ENCODE measurements at places on chromosomes 3 and 15.
A peak's percentile ranks its signal among the peaks of the same experiment; 100 is the strongest.

DNA sequence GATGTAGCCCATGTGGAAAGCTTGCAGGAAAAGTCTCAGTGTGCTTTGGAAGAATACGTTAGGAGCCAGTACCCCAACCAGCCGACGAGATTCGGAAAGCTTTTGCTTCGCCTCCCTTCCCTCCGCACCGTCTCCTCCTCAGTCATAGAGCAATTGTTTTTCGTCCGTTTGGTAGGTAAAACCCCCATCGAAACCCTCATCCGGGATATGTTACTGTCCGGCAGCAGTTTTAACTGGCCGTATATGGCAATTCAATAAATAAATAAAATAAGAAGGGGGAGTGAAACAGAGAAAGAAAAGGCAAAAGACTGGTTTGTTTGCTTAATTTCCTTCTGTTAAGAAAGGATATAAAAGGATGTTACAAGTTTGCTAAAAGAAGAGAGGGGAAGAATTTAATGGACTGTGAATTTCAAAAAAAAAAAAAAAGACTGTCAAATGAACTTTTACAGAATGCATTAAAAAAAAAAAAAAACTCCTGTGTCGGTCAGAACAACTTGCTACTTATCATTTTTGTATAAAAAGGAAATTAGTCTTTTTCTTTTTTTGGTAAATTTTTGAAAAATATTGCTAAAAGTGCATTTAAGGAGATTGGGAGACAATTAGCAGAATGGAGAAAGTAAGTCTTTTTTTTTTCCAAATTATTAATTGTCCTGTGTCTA is 7.0 kb downstream of the NR2F2 start:
- DNase-seq, result no peak

DNA sequence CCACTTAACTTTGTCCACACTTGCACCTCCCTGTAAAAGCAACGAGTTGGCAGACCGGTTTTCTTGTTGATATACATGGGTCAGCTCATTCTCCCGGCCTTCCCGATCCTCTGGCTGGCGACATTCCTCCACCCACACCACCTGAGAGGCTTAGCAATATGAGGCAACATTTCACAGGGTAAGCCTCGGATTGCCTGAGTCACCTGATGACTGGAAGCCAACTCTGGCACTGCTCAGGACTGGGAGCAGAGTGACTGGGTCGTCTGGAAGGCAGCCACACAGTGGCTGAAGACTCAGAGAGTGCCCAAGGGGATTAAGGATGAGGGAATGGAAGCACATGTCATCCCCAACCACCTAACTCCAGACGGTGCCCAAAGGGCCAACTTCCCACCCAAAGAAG is 9.8 kb downstream of the HOMER2 start:
- DNase-seq, result peak; percentile 41

- DNase-seq, result peak; percentile 37
Observed at GRCh38 chr15:47803767-47804166, 86.5 kb downstream of the SEMA6D start.

DNA sequence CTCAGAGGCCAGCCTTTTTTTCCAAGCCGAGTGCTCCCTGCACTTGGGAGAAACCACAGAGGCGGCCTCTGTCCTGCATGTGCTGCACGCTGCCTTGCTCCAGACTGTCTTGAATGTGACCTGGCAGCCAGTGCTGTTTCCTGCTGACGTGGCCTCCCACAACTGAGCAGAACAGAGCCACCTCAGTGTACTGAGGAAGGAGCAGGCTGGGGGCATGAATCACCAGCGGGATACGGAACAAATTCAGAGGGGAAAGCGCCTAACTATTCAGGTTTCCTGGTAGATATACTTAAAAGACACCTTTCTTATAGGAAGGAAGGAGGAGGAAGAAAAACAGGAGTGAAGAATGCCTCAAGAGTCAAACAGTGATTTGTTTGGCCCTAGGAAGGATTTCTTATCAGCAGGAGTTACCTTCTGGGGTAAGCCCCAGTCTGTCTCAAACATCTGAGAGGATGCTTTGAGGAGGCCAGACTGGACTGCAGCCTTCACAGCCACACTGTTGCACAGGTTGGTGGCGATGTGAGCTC is 114.0 kb downstream of the FNDC3B start:
- peak; percentile 97 for DNase-seq

GRCh38 chr15:77130315-77130930 is 59.5 kb upstream of the TSPAN3 start:
- no peak for DNase-seq

DNA sequence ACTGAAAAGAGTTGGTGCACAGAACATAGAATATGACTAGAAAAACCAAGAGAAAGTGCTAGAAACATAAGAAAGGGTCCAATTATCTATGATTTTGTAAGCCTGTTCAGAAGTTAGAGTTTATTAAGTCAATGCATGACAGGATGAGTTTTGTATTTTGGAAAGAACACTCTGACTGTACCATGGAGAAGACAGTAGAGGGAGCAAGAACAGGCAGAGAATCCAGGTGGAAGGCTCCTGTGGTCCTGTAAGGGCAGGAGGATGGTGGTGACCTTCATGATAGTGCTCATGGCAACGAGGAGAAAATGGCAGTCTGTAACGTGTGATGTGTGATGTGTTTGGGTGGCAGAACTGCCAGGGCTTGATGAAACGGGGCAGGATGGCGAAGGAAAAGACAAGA is 249.1 kb downstream of the CTNNB1 start:
- DNase-seq, result no peak

- DNase-seq, result no peak
Observed at GRCh38 chr15:100787567-100788417, 91.8 kb upstream of the ALDH1A3 start.

DNA sequence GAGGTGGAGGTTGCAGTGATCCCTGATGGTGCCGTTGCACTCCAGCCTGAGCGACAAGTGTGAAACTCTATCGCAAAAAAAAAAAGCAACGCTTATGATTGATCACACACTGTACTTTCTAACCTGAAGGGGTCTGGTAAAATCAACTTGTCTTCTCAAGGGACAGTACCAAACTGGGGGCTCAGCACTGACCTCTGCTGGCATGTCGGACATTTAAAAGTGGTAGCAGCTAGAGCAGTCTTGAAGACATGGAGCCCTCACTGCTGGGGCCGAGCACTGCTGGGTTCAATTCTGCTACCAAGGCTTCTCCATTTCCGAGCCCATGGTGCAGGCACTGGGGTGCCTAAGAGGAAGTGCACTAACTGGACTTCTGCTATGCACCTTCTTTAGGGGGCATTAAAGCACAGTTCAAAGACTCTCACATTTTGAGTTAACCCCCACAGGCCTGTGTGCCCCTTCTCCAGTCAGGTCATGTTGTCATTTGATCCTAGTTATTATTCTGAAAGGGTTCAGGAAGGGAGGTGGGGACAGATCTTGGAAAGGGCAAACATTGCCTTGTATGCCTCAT is 26.4 kb upstream of the LAMP3 start:
- no peak for DNase-seq

DNA sequence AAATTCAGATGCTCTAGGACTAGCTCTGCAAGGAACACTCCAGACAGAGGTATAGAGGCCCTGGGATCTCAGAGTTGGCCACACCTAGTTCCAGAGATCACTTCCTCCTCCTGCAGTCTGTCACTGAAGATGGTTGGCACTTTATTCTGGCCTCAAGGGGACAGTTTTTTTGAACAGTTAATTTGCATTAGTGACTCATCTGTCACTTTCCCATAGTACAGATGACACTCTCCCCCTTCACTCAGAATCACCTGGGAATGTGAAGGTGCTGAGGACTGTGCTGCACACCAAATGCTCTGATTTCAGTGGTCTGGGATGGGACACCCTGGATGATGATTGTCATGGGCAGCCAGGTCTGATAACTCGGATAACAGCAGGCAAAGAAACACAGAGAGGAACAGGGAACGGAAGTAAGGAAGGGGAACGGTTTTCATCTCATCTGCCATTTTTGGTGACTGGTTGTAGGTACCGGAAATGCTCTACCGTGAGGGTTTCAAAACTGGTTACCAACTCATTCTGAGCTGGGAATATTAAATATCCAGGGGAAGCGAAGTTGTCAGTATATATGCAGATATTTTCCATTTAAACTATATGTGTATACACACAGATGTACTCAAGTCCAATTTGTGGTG is 232.5 kb upstream of the ST8SIA2 start:
- no peak for DNase-seq

DNA sequence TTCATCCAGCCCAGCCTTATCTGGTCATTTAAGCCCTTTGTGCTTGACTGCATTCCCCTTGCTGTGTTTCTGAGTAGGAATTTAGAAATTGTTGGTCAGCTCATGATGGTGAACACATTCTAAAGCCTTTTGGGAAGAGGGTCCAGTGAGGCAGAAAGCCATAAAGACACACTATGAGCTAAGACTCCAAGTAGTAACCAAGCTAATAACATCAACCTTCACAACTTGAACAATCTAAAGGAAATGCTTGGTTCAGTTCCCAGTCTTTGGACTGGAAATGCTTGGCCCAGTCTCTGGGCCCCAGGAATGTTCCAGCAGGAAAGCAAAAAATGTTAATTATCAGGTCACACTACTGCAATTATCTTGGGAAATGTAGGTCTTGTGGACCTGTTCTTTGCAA is 7.7 kb downstream of the PLSCR1 start:
- DNase-seq, result no peak

- DNase-seq, result no peak
Observed at GRCh38 chr15:42401544-42402454, 42.5 kb downstream of the CAPN3 start.

DNA sequence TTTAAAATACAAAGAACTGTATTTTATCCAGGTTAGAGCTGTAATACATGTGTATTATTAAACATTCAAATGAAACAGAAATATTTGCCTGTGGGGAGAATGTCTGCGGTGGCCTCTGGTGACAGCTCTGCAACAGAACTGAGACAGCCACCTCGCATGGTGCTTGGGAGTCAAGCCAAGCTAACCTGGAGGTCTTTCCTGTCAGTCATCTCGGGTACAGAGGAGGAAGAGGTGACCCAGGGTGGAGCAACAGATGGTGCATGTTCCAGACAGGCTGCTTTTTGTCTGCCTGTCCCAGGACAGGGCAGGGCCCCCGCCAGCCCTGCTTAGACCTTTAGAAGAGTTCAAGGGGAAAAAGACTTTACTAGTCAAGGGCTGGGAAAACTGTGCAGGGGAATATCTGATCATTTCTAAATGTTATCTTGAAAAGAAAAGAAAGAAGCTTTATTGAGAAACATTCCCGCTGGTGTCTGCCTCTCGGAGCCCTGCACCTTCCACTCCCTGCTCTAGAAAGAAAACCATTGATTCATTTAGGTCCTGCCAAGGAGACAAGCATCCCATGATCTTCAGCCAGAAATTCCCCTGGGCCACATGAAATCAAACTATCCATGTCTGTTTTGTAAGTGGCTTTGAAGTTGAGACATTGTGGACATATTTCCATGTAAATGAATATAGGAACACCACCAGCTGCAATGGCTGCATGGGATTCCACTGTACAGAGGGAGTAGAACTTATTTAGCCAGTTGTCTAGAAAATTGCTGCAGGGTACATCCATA is 5.5 kb upstream of the NR2E3 start:
- no peak for DNase-seq

DNA sequence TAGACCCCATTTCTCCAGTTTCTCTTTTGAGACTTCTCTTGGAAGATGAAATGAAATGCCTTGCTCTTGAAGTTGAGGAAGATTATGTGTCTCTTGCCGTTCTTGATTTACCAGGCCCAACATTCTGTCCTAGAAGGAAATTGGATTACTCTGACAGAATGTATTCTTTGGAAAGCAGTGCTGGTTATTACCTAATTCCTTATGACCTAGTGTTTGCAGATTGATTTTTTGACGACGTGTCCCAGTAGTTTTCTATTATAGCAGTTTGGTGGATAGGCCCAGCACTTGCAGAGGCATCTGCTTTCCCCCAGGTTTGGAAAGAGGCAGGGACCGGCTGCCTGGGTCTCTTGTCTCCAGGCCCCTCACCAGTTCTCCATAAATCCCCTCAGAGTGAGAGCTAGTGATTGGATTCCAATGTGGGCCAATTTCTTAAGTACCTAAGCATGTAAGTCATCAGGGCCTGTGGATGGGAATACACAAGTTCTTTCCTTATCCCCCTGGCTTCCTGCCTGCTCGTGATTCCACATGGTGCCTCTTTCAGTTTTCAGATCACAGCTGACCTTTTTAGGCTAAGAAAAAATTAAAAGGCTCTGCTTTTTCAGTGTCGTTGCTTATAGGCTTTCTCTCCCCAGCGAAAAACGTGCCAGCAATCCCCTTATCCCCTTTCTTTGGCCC is 50.2 kb downstream of the EPHB3 start:
- no peak for DNase-seq

DNA sequence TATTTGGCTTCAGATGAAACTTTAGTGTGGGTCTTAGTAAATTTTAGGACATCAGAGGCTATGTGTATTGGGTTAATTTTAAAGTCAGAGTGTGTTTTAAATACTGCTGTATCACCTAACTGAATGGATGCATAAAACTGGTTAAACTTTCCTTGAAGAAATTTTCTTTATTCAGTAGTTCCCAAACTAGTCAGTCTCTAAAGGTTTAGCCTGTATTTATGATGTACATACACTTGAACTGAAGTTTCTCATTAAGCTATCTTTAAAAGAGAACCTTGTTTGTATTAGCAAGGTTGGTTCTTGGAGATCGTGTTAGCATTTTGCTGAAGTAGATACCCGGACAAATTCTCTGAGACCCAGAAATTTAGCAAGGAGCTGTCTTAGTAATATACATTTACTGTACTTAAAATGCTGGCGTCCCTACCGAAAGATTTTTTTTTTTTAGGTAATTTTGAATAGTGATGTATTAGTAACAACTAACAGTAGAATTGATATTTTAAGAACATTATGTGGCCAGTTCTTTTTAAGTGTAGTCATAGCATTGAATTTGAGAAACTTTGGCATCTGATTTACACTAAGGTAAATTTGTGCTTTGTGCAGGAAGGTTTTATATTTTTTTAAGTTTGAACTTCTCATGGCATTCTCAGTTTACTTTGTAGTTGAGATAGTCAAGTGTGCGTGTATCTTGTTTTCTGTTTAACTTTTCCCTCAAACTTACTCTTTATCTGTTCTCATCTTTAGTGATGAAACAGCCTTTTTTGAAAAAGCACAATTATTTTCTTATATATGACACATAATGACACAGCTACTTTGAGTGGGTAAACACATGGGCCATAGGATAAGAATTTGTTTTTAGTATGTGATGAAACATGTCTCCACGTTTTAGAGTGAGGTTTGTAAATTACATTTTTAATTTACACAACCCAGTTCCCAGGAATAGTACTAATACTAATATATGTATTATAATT is 2.9 kb downstream of the DIPK2A start:
- DNase-seq, result no peak

DNA sequence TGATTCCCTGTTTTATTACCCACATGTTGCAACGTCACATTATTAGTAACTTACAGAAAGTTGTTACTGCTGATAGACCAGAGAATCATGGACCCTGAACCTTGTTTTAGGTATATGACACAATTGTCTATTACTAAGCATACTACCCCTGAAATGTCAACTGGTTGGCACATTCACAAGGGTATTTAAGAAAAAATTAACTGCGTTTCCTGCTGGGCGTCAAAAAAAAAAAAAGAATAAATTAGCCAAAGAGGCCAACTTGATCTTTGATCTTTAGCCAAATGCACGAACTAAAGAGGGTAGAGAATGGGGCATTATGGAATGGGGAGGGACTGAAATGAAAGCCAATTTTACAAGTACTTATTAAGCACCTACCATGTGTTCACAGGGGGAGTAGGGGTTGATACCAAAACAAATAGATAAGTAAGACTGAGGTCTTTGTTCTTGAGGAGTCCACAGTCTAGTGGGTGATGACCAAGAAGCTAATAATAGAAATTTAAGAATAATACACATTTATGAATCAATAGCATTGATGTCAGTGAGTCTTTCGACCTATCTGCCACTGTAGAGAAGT is 17.8 kb upstream of the MUC13 start:
- no peak for DNase-seq
